ENCODE measurements at places on chromosomes 4 and X. TPM values are rescaled to one million over a fixed set of nuclear protein-coding genes. Genes with fewer than 3 reads are reported as not detected.

DNA sequence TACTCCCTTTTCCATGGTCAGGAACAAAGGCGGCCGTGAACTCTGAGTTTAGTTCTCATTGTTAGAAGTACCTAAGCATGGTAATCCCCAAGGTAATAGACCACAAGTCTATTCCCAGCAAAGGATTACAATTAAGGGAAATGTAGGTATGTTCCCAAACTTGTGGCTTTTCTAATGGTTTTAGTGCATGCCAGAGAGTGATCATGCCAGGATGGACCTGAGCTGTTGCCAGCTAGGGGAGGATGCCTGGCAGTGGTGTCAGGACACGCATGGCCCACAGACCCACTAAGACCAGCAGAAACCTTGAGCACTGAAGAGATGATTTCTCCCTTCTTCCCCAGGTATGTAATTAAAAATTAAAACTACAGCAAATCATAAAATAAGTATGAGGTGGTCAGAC is 60.8 kb downstream of the COQ2 start:
- DNase-seq = no peak

- no peak for DNase-seq
Observed at GRCh38 chr4:47061435-47061834, 30.1 kb downstream of the GABRB1 start.

GRCh38 chr4:154471526-154472331 is 19.9 kb downstream of the DCHS2 start:
- DNase-seq = no peak

DNA sequence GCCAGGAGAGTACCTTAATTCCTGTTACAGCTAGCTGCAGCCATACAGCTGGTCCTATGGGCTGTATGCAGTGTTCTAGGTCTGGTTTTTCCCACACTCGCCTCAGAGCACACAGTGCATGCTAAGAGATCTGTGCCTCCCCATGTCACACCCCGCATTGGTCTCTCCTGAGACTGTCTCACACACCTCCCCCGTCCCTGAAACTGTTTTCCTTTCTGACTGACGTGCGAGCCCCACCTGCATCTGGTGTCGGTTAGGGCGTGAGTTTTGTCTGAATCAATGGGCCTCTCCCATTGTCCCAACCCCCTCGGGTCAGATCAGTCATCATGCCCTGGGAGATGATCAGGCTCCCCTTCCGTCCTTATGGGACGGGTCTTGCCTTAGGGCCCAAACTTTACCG is 3.4 kb upstream of the UGT8 start:
- DNase-seq = no peak

DNA sequence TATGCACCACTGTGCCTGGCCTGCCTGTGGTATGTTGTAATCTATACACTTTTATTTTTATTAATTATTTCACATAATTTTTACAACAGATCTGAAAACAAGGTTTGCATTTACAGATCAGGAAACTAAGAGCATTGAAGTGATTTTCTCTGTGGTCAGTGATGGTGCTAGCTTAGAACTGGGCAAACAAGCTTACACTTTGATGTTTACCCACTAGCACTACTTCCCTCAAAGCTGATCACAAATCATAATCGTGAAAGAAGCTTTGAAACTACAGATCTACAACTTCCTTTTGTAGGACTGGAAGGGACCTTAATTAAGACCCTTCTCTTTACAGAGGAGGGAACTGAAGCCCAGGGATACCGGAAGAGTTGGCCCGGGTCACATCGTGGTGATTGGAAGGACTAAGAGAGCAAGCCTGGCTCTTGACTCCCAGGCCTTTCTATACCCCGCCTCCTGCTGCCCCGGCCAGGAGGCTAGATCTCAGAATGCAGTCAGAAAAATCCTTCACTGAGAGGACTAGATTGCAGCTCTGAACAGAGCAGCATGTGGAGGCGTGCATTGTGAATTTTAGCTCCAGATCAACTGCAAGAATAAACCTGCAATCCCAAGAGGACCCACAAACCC is 93.7 kb upstream of the ZNF827 start:
- DNase-seq = no peak

DNA sequence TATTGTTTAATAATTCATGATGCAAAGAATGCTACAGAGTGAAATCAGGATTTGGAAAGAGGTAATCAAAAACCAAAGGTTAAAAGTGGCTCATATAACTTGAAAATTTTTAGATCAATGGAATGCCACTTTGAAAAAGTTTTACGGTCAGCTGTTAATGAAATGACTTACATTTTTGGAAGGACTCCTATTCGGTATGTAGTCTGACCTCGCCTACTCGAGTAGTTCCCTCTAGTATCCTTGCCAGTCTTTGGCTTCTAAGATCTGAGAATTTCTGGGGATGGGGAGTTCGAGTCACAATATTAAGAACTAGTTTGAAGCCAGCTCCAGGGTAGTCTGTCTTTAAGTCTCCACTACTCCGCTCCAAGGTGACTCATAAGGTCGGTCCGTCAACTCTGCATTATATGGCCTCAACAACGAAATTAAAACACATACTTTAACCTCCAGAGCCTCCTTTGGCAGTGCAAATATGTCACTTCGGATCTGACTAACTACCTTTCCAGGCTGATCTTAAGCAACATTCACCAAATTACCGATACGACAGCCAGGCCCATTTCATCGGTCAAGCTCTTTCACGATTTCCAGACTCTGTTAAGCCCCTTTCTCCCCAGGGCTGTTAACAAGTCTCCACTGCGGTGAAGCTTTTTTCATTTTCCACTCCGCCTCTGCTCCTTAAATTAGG is 733 bp upstream of the NAA15 start:
- DNase-seq = no peak

GRCh38 chr4:8041868-8042267 is 102.2 kb upstream of the AFAP1 start:
- DNase-seq = no peak

DNA sequence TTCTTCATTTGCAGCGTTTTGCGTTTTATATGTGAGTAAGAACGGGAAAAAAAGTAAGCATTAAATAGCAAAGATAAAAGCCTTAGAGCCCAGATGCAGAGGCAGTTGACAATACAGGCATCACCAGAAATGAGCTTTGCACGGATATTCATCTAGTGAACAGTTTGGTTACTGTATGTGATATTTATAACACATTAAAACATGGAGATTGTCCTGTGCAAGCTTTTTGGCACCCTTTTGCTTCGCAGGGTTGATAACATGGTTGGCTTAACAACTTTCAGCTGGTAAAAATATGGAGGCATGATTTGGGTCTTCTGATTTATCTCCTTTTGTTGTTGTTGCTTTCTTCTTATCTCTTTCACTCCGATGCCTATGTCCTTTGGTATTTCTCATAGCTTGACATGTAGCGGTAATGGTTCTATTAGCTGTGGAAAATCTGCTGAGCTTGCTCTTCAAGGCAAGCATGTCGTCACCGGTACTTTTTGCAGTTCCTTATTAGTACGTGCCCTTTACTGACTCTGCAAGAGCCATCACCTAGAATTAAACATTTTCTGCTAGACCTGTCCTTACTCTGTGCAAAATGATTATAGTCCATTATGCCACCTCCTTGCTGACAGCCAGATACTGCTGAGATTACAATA is 102.9 kb downstream of the PCDH7 start:
- DNase-seq = no peak

- DNase-seq = no peak
Observed at GRCh38 chr4:58732973-58733372, 1622.8 kb upstream of the IGFBP7 start.

GRCh38 chrX:68842781-68843581 is 14.2 kb downstream of the EFNB1 start:
- DNase-seq = no peak

DNA sequence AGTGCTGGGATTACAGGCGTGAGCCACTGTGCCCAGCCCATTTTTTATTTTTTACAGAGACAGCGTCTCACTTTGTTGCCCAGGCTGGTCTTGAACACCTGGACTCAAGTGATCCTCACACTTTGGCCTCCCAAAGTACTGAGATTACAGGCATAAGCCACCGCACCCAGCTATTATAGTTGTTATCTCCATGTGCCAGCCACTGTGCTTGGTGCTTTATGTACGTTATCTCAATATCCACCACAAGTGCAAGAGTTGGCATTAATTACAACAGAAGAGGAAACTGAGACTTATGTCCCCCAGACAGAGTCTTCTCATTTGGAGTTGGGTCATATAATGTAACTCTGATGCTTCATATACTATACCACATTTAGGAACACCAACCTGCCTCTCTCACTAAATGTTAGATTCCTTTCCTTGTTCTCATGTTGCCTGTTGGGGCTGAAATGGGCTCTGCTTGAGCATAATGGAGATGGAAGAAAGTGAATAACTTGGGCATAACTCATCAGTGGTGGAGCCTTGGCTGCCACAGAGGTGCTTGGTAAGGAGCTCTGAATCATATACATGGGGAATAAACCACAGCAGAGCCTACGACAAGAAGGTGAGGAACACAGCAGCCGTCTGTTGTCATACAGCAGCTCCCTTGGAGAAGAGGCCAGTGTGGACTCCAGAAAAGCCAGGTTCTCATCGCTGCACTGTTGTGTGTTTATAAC is 84.3 kb downstream of the SPRY1 start:
- DNase-seq = no peak

DNA sequence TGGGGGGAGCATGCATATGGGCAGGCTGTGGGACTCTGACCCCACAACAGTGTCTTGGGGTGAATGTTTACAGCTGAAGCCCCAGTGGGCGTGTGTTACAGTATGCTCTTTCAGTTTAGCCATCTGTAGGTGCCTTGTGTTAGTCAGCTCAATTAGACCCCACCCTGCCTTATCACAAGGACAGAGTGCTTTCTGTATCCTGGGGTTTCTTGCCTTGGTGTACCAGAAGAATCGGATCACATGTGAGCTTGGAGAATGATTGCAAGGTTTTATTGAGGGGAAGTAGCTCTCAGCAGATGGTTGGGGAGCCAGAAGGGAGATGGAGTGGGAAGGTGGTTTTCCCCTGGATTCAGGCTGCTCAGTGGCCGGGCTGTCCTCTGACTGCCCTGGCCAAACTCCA is 27.3 kb downstream of the SH3BGRL start:
- no peak for DNase-seq

DNA sequence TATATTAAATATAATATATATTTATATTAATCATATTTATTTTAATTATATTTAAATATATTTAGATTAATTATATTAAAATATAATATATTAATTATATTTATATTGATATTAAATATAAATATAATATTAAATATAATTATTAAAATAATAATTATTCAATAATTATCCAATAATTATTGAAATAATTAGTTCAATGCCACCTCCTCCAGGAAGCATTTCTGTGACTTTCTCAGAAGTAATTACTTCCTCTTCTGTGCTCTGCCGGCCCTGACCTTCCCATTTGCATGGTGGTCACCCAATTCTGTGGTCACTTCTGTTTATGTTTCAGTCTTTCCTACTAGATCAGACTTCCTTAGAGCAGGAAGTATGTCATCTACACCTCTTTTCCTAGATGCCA is 45.8 kb downstream of the EVC2 start:
- DNase-seq = no peak

DNA sequence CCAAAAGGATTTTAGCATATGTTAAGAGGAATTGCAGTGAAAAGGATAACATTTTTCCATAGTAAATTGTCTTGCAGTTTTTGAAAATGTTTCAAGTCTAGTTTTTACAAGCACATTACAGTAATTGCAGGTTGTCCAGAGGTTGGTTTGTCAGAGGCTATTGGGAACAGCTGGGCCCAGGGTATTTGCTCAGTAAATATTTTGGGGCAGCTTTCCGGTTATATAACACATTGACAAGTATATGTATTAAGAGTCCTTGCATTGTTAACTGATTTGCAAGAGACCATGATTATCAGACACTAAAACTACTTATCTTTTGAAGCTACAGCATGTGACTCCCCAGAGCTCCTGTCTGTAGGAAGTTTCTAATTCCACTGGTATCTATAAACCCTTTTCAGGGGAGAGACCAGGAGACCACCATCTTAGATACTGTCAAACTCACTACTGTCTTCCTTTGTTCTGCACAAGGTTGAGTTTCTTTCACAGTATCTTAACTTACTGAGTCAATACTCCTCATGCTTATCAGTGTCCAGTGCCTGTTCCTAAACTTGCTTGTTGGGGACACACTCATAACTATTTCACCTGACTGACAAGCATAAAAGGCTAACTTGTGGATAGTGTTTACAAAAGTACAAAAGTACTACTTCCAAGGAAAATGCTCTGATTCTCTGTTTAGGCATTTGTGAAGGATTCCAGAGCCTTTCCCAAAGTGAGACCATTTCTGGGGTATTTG is 18.9 kb upstream of the RGN start:
- DNase-seq = no peak

GRCh38 chr4:26141051-26141721 is 179.6 kb upstream of the RBPJ start:
- DNase-seq = no peak

DNA sequence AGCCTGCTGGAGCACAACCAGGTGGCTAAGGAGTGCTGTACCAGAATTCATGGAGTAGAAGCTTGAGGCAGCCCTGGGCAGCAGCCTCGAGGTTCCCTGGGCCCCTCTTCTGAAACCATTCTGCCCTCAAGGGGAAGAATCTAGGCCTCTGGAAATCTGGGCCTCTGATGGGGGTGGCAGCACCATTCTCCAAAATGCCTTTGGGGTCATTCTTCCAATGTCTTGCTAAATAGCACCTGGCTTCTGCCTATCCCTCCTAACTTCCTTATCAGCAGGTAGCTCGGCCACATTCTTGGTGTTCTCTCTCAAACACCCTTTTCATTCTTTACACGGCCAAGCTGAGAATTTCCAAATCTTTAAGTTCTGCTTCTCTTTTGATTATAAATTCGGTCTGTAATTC is 473.6 kb downstream of the BCOR start:
- no peak for DNase-seq

GRCh38 chr4:8209181-8209874 is 10.2 kb downstream of the SH3TC1 start:
- DNase-seq = no peak

GRCh38 chr4:16227462-16227868 is 1.2 kb upstream of the TAPT1 start:
- peak; percentile 47 for DNase-seq

- DNase-seq = no peak
Observed at GRCh38 chr4:174056959-174057358, 226.5 kb downstream of the FBXO8 start.

DNA sequence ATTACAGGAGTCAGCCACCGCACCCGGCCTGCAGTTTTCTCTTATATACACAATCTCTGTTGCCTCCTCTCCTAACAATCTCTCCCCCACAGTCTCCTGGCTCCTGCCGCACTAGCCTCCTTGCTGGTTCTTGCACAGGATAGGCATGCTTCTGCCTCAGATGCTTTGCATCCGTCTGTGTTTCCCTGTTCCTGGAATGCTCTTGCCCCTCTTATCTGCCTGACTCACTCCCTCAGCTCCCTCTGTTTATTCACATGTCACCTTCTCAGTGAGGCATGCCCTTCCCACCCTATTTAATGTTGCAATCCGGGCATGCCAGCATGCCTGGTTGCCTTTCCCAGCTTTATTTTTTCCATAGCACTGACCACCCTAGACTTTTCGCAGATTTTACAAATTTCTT is 161.9 kb downstream of the PHF8 start:
- DNase-seq = no peak

Gene GPR34
- total RNA-seq = 7.1 TPM

Gene SPP1
- total RNA-seq = 11.3 TPM

Gene SLITRK2
- total RNA-seq = 0.08 TPM

Gene SPANXN4
- not detected for total RNA-seq

Gene CSAG3
- not detected for total RNA-seq

Gene HHIP
- 2.8 TPM for total RNA-seq

Gene LIMCH1
- 95.9 TPM for total RNA-seq

Gene SSX3
- total RNA-seq = not detected

Gene PLXNB3
- 42.8 TPM for total RNA-seq
